ENCODE measurements at places on chromosomes 13 and 19.

GRCh38 chr13:40992678-40993518 is 26.2 kb downstream of the ELF1 start:
- DNase-seq: no peak

GRCh38 chr19:51644636-51645271 is 1.9 kb downstream of the SIGLEC14 start:
- DNase-seq: no peak

- no peak for DNase-seq
Observed at GRCh38 chr19:33226550-33227241, 1.0 kb upstream of the SLC7A10 start.

DNA sequence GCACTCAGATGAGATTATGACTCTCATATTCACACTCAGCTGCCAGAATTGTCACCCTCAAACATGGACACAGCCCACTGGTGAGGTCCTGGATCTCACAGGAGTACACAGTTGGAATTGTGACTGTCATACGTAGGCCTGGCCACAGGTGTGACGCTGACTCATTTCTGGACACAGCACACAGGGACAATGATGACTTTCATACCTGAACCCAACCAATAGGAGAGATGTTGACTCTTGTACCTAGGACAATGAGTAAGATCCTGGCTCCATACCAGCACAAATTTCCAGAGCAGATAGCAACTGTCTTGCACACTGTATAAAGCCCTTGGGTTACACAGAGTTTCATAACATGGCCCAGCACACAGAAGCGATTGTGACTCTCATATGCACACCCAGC is 46.4 kb downstream of the ZNF85 start:
- DNase-seq: no peak

DNA sequence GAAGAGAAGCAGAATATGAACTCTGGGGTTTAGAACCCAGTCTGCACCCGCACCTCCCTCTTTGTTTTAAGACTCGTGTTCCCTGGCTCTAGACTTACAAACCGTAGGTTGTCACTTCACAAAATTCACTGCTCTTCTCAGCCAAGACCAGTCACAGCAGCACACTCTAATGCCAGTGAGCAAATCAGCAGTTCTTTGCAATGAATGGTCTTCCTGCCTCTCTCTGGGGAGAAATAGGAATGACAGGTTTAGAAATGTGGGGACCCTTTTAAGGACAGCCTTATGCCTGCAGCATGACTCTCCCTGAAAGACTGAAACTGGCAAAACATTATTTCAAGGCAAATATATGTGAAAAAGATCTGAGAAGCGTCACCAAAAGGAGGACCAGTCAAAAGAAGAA is 156.9 kb downstream of the KCTD15 start:
- no peak for DNase-seq

- no peak for DNase-seq
Observed at GRCh38 chr19:29381353-29382203, 144.2 kb upstream of the VSTM2B start.

- no peak for DNase-seq
Observed at GRCh38 chr19:48772503-48772953, 17.2 kb downstream of the FGF21 start.

DNA sequence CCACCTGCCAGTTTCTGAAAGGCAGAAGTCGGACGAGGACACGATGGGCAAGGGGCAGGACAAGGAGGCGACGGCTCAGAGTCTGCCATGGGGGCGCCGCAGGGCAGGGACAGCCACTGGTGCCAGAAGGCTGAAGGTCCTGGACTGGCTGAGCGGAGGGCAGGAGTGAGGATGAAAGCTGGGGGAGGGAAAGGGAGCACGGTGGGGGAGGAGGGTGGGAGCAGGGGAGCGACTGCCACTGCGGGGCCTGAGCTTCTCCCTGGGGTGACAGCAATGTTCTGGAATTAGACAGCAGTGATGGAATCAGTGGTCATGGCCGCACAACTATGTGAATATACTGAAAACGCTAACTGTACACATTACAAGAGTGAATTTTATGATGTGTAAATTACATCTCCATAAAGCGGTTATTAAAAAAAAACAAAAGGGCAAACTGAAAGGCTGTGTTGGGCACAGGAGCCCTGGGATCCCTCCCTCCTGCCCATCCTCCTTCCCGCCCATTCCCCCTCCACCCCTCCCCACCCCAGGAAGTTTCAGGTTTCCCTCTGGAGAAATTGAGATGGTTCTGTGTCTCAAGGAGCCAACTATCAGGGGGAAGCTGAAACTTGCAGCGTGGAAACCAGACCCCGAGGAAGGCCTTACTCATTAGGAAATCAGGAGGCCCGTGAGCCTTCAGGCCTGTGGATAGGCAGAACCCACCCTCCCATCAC is 15.9 kb downstream of the MLLT1 start:
- no peak for DNase-seq

DNA sequence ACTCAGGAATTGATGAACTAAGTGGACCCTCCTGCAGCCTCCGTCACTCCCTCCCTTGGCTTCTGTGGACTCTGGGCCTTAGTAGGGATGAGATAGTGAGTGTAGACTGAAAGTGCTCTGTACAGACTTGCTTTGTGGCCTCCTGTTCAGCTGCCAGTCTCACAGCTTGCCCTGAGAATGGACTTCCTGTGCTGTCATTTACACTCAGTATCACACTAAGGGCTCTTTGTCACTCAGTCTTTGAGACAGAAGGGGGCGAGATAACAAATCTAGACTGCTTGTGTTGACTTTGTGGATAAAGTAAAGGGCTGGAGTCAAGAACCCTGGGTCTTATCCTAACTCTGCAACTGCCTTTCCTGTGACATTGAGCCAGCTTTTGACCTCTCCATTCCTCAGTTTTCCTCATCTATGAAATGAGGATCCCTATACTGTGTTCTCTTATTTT is 21.0 kb upstream of the SPRY2 start:
- DNase-seq: no peak

- peak; percentile 58 for DNase-seq
Observed at GRCh38 chr19:12994701-12995595, at the start of gene NFIX. NFIX (plus strand) TSS chr19:12995475; CDS start chr19:12995838, 363 bp downstream.

- no peak for DNase-seq
Observed at GRCh38 chr19:13063461-13064091, 39.1 kb downstream of the LYL1 start.

Data from CD4-positive, alpha-beta T cell treated with Interleukin-15 for 4 hours (primary cell).